ENCODE measurements at places on chromosomes 7 and 10. TPM values are rescaled to one million over a fixed set of nuclear protein-coding genes. Genes with fewer than 3 reads are reported as not detected.

GRCh38 chr10:78629773-78630172 is 439.0 kb upstream of the ZMIZ1 start:
- no peaks in the 10 kb centered on the region for H3K4me1 ChIP-seq
- no peak for DNase-seq
- no peak overlapping the region for H3K27ac ChIP-seq
- H3K27me3 ChIP-seq, result no peaks in the 10 kb centered on the region
- no peak overlapping the region for H3K4me3 ChIP-seq

- no peaks in the 10 kb centered on the region for H3K36me3 ChIP-seq
- no peaks in the 10 kb centered on the region for H3K27me3 ChIP-seq
- peaks cover 4% of the 10 kb centered on the region for H3K4me1 ChIP-seq
- no peak for DNase-seq
Measured at GRCh38 chr7:100598425-100598824, 3.7 kb upstream of the PCOLCE start.

DNA sequence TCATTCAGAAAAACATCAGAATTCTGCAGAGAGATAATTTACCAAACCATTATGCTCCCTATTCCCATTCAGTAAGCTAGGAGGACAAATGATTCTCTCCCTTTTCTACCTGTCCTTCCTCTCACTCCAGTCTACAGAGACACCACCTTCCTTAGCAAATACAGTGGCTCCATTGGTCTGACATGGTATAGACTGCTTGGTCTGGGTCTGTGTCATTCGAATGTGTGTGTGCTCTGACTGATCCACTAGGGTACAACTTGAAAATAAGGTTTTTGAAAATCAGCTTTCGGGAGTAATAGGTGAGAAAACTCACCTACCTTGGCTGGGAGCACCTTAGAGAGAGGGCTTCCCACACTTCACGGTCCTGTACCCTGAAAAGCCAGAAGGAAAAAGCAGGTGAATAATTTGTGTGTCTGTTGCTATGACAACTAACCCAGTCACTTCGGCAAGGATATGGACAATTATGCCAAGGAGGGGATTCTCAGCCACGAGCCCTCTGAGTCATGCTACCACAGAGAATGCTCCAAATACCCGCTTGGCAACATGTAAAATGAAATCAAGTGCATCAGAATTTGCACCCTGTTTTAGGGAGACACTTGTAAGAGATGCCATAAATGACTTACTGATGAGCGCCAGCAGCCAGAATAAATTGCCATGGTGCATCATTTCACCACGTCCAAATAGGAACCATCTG is 114.5 kb upstream of the PRKCQ start:
- H3K27me3 ChIP-seq, result no peaks in the 10 kb centered on the region
- H3K27ac ChIP-seq, result no peak overlapping the region
- DNase-seq, result no peak
- no peak overlapping the region for H3K4me3 ChIP-seq
- H3K4me1 ChIP-seq, result no peaks in the 10 kb centered on the region
- no peaks in the 10 kb centered on the region for H3K36me3 ChIP-seq

DNA sequence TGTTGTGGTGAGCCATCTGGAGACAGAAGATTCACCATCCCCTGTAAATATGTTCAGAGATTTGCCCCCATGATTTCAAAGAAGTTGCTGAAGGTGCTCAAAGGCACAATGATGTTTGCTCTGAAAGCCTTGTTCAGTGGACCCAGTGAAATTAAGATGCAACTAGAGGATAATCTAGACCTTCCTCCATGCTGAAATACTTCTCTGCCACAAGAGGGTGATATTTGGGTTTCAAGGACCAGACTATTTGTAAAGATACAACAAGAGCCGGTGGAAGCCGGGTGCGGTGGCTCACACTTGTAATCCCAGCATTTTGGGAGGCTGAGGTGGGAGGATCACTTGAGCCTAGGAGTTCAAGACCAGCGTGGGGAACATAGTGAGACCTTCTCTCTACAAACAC is 13.5 kb upstream of the MSRB2 start:
- DNase-seq, result no peak
- no peaks in the 10 kb centered on the region for H3K36me3 ChIP-seq
- H3K27me3 ChIP-seq, result peaks cover 7% of the 10 kb centered on the region
- no peak overlapping the region for H3K27ac ChIP-seq

- no peak for DNase-seq
- H3K27me3 ChIP-seq, result no peaks in the 10 kb centered on the region
- H3K4me3 ChIP-seq, result no peak overlapping the region
- H3K4me1 ChIP-seq, result no peaks in the 10 kb centered on the region
Measured at GRCh38 chr7:2000746-2001321, 231.9 kb downstream of the MAD1L1 start.

DNA sequence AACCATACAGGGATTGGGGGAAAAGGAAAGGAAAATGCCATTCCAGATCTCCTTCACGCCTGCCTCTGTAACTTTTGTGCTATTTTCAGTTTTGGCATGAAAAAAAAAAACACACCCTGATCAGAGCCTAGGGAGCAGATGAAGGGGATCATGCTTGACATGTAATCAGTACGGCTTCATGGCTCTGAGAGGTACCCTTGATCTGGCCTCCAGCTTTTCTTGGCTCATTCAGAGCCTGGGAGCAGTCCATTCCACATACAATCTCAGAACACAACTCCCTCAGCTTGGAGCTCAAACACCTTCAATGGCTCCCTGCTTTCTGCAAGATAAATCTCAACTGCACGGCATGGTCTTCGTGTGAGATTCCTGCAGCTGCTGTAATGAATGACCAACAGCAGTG is 422.8 kb upstream of the ZMIZ1 start:
- no peak for DNase-seq
- no peak overlapping the region for H3K4me3 ChIP-seq
- H3K27me3 ChIP-seq, result no peaks in the 10 kb centered on the region
- no peaks in the 10 kb centered on the region for H3K36me3 ChIP-seq
- H3K4me1 ChIP-seq, result no peaks in the 10 kb centered on the region

DNA sequence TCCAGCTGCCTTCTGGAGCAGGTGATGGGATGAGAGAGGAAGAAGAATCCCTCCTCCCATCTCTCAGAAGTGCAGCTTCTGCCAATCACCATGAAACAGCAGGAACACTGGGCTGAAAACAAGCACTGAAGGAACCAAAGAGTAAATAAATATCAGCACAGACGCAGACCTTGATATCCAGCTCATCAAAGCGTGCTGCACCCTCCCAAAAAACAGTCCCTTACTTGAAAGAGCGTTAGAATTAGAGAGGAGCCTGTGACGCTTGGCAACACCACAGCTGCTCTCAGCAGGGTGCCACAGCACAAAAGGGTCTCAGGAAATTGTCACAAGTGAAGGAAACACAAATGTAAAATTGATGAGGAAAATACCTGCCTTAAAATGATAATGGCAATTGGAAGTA is 39.5 kb downstream of the KLF6 start:
- no peak overlapping the region for H3K4me3 ChIP-seq
- peaks cover 3% of the 10 kb centered on the region for H3K4me1 ChIP-seq
- no peak overlapping the region for H3K27ac ChIP-seq
- DNase-seq, result no peak
- no peaks in the 10 kb centered on the region for H3K36me3 ChIP-seq
- H3K27me3 ChIP-seq, result no peaks in the 10 kb centered on the region

DNA sequence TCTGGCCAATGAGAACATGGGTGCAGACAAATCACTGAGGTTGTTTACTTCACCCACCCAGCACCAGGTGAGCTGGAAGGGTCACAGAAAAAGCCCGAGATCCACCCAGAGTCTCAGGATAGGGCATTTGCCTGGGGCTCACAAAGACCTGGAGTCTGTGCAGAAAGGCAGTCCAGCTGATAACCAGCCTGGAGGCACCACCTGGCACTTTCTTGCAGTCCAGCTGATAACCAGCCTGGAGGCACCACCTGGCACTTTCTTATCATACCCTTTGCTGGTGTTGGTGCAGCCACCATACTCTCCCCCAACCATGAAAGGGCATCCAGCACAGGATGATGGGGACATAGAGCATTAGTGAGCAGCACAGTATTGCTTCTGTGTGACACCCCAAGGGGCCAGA is 104.1 kb downstream of the PPP1R3C start:
- H3K27me3 ChIP-seq, result no peaks in the 10 kb centered on the region
- no peak overlapping the region for H3K4me3 ChIP-seq
- no peak for DNase-seq
- no peak overlapping the region for H3K27ac ChIP-seq
- no peaks in the 10 kb centered on the region for H3K36me3 ChIP-seq

- DNase-seq, result no peak
- no peaks in the 10 kb centered on the region for H3K4me1 ChIP-seq
- peaks cover 4% of the 10 kb centered on the region for H3K36me3 ChIP-seq
- H3K27ac ChIP-seq, result no peak overlapping the region
- no peaks in the 10 kb centered on the region for H3K27me3 ChIP-seq
- H3K4me3 ChIP-seq, result no peak overlapping the region
Measured at GRCh38 chr7:6162650-6163366, 109.6 kb downstream of the CYTH3 start.

DNA sequence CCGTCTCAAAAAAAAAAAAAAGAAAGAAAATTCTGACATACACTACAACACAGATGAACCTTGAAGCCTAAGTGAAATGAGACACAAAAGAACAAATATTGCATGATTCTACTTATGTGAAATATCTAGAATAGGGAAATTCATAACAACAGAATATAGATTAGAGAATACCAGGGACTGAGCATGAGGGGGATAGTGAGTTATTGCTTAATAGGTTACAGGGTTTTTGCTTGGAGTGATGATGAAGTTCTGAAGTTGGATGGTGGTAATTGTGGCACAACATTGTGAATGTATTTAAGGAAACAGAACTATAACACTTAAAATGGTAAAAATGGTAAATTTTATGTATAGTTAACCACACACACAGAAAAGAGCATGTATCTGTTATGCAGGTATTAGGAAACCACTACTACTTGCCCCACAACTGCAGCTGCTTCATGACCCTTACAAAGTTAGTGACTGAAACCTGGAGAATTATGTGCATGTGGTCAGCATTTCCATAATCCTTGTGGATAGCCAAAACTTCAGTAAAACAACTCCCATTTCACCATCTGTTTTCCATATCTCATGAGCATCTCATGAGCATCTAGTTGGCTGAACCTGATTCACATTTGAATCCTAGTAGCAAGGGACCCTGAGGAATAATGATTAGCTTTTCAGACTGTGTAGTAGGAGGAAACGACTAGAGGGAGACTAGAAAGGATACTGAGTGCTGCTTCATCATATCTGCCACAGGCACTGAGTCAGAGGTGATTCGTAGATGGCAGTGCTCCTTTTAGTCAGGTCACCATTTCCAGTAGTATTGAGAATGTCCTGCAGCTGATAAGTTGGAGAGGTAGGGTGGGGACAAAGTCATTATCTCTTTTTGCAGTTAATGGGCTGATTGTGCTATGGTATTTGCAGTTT is 26.3 kb downstream of the SAMD8 start:
- no peak overlapping the region for H3K27ac ChIP-seq
- no peak for DNase-seq
- no peaks in the 10 kb centered on the region for H3K27me3 ChIP-seq

- no peaks in the 10 kb centered on the region for H3K4me1 ChIP-seq
- H3K27me3 ChIP-seq, result no peaks in the 10 kb centered on the region
- no peak overlapping the region for H3K27ac ChIP-seq
Measured at GRCh38 chr10:111830359-111830758, 353.2 kb downstream of the GPAM start.

- H3K36me3 ChIP-seq, result no peaks in the 10 kb centered on the region
- no peak overlapping the region for H3K27ac ChIP-seq
Measured at GRCh38 chr7:26055241-26055640, 96.8 kb upstream of the NFE2L3 start.

- H3K27me3 ChIP-seq, result no peaks in the 10 kb centered on the region
- no peak overlapping the region for H3K4me3 ChIP-seq
- no peaks in the 10 kb centered on the region for H3K36me3 ChIP-seq
- no peak overlapping the region for H3K27ac ChIP-seq
- no peaks in the 10 kb centered on the region for H3K4me1 ChIP-seq
- no peak for DNase-seq
Measured at GRCh38 chr10:93746844-93747284, 10.9 kb upstream of the LGI1 start.

DNA sequence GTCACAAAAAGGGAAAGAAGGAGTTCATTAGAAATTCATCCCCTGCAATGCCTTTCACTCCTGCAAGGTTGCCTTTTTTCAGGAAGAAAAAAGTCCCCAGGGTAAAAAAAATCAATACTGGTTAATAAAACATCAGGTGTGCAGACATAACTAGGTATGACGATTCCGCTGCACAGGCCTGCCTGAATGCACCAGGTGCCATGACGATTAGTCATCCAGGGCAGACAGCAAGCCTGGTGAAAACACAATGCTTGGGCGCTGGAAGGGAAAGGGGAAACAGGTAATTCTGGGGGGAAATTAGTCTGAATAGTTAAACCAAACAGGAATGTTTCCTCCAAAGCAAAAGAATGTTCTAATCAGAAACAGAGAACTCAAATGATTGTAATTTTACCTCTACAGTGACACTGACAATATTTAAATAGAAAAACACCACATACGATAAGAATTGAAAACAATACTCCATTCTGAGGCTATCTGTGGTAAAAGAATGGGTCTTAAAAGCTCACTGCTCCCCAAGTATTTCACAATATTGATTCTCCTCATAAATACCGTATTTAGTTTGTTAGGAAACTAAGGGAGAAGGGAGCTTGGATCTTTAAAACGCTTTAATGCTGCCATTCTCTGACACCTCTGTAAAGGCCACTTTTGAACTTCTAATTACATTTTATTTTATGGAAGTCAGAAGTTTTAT is 45.2 kb downstream of the VPS41 start:
- H3K27ac ChIP-seq, result no peak overlapping the region
- no peak for DNase-seq
- H3K4me1 ChIP-seq, result no peaks in the 10 kb centered on the region
- H3K4me3 ChIP-seq, result no peak overlapping the region
- no peaks in the 10 kb centered on the region for H3K27me3 ChIP-seq

Gene DPY19L1
- total RNA-seq, result 15.9 TPM

Gene INHBA
- not detected for total RNA-seq

Gene FKBP9
- 0.31 TPM for total RNA-seq

Gene LIPN
- not detected for total RNA-seq

Gene DRGX
- not detected for total RNA-seq

Gene FAM25G
- total RNA-seq, result not detected

Gene EN2
- total RNA-seq, result not detected

Gene CYP2W1
- not detected for total RNA-seq

Gene ITIH2
- total RNA-seq, result not detected

Gene CNPY1
- not detected for total RNA-seq

Gene NODAL
- total RNA-seq, result not detected

Gene SH2D4B
- 0.11 TPM for total RNA-seq

Gene FOXI2
- total RNA-seq, result not detected

Gene LOXL4
- total RNA-seq, result not detected

Measured in CD8-positive, alpha-beta memory T cell (primary cell).